EL (cell line): ENCODE measurements at places on chromosomes 2 and 18.

- DNase-seq, result no peak
Observed at GRCh38 chr18:31482051-31482450, 15.9 kb upstream of the DSG2 start.

DNA sequence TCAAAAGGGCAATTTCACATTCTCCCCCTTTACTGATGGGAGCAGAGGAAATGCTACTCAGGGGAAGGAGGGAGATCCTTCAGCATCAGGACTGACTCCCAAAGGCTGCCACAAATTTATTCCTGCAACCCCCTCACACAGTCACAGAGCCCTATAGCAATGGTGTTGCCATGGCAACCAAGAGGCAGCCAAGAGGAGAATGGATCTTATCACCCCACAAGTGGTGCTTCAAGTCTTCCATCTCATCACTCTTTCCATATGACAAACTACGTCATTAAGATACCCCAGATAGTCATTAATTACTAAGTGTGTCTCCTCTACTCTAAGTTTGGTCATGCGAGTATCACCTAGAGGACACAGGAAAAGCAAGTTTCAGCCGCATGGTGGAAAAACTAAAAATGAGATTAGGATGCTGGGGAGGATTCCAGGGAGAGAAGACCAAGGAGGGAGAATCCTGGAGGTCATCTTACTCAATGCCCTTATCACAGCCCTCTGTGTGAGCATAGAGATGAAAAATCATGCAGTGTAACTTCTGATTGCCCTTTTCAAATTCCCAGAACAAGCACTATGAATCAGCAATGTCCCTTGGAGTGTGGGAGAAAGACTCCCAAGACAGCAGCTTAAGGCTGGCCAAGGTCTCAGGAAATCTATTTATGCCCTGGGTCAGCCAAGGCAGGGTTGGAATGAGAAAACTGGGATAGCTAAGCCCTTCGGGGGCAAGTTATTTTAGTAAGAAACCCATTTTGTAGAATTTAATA, 885.7 kb upstream of the KLHL29 start:
- DNase-seq, result no peak

- DNase-seq, result no peak
Observed at GRCh38 chr18:27143580-27144287, 41.4 kb downstream of the CHST9 start.

GRCh38 chr2:74001781-74002504, 17.2 kb downstream of the TET3 start:
- no peak for DNase-seq

- DNase-seq, result peak; percentile 38
Observed at GRCh38 chr2:128638341-128639119, 319.9 kb upstream of the HS6ST1 start.

GRCh38 chr2:101731221-101732054, 33.9 kb downstream of the MAP4K4 start:
- DNase-seq, result no peak

GRCh38 chr2:197885587-197885986, 81.2 kb downstream of the PLCL1 start:
- DNase-seq, result peak; percentile 17

- no peak for DNase-seq
Observed at GRCh38 chr18:8443505-8443904, 165.7 kb upstream of the RAB12 start.

GRCh38 chr2:145546091-145546490, 1026.2 kb upstream of the ZEB2 start:
- peak; percentile 14 for DNase-seq

GRCh38 chr18:58275176-58275575, 231.2 kb downstream of the NEDD4L start:
- DNase-seq, result no peak

GRCh38 chr18:7856733-7857132, 289.6 kb downstream of the PTPRM start:
- DNase-seq, result peak; percentile 41

- no peak for DNase-seq
Observed at GRCh38 chr2:7567646-7568045, 650.4 kb downstream of the RNF144A start.

GRCh38 chr2:195756218-195756942, 99.4 kb downstream of the SLC39A10 start:
- peak; percentile 21 for DNase-seq

GRCh38 chr2:172231508-172231907, 128.8 kb upstream of the DLX2 start:
- no peak for DNase-seq

- DNase-seq, result no peak
Observed at GRCh38 chr2:187168720-187169713, 279.0 kb downstream of the CALCRL start.

GRCh38 chr18:2971741-2972552, 41.0 kb downstream of the LPIN2 start:
- no peak for DNase-seq

GRCh38 chr2:236010920-236011685, 157.1 kb downstream of the GBX2 start:
- no peak for DNase-seq

DNA sequence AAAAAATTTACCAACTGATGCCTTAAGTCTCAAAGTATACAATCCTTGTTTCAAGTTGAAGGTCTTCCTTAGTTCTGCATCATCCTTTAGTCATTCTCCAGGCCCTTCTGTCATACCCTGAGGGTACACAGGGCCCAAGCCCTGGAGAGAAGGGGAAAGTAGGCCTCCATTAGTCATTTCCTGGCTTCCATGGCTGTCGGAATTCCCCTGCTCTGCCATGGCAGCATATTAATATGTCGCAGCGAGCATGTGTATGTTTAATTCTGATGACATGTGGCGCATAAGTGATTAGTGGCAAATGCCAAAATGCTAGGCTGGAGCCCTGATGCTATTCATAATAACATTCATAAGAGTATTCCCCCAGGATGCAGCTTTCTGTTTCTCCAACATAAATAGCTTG, 22.1 kb downstream of the GPR39 start:
- DNase-seq, result peak; percentile 98

GRCh38 chr18:154151-154550, 4.2 kb upstream of the USP14 start:
- DNase-seq, result peak; percentile 23

DNA sequence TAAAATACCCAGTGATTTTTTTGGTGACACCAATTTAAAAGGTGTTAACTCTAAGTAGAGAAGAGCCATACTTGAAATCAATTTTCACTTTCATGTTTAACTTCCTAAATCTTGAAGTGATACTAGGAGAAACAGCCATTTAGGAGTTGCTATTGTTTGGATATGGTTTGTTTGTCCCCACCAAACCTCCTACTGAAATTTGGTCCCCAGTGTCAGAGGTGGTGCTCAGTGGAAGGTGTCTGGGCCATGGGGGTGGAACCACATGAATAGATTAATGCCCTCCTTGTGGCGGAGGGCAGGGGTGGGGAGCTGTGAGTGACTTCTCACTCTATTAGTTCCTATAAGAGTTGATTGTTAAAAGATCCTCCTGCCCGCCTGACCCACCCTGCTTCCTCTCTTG, 377.9 kb downstream of the DLGAP1 start:
- no peak for DNase-seq

GRCh38 chr2:223725494-223725893, 111.9 kb downstream of the AP1S3 start:
- DNase-seq, result peak; percentile 98

GRCh38 chr2:150732064-150732463, 244.6 kb upstream of the RND3 start:
- peak; percentile 55 for DNase-seq

- peak; percentile 25 for DNase-seq
Observed at GRCh38 chr2:108377401-108377800, 353 bp upstream of the SULT1C4 start.

GRCh38 chr2:26493566-26493965, 15.6 kb upstream of the OTOF start:
- DNase-seq, result no peak

DNA sequence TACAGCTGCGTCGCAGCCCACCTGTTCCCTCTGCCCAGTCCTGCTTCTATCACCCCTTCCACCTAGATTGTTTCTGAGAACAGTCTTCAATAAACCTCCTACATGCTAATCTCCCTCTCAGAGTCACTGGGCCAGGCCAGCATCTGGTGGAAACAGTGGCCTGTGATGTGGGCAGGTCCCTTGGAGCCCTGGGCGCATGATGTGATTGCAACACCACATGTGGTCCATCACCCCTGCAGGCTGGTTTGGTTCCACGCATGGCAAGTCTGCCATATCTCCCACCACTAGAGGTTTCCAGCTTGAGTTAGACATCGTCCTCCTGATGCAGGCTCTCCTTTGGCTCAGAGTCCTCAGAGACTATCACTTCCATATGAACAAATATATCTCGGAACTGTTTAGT, 83.5 kb downstream of the PRKCE start:
- no peak for DNase-seq

GRCh38 chr2:65790676-65790935, 358.2 kb upstream of the SPRED2 start:
- DNase-seq, result no peak

DNA sequence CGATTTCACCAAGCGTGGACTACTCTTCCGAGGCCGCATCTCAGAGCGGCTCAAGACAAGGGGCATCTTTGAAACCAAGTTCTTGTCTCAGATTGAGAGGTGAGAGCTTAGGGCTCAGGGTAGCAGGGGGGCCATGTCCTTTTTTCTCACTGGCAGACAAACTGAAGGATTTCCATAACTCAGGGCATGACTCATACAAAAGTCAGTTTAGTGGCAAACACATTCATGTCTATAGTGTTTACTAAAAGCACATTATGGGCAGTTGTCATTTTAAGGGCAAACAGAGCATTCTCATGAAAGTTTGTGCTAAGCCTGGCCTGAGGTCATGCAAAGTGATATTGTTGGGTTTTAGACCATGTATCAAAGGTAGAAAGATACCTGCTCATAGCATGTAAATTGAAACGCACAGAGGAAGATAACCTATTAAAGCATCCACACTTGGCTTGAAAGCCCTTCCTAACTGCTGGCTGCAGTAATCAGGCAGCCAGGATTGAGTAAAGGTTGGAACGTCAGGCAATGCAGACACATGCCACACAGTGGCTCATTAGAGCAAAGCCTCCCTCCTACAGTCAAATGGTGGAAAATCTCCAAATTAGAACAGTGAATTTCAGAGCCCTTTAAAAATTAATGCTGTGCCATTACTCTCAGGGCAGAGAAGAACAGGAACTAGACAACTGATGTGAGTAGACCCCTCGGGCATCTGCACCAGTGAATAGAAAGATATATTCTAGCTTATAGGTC, 54.2 kb downstream of the HK2 start:
- DNase-seq, result peak; percentile 68

- no peak for DNase-seq
Observed at GRCh38 chr2:129103936-129104878, 785.5 kb upstream of the HS6ST1 start.

DNA sequence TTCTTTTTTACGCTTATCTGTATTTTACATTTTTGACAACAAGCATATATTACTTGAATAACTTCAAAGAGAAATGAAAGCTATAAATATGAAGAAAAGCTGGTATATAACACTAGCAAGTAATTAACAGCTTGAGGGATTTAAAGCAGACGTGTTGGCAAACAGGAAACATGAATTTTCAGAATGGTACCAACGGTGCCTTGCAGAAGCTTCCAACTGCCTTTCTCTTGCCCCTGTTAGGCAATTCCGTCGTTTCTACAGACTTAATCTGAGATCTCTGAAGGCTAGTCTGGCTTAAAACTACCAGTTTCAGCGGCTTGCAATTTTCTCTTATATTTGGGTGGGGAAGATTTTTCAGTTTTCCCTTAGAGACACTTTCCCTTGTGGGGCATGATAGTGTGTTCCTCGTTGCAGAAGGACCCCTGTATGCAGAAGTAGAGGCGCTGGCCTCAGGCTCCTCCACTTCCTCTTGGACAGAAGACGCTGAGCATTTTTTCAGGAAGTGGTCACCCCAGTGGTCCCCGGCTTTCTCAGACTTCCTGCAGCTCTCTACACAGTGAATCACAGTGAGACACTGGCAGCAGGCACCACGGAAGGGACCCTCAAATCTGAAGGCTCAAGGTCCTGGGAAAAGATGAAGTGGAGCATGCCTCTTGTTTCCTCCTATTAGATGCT, 56.2 kb upstream of the SLC16A14 start:
- peak; percentile 31 for DNase-seq

DNA sequence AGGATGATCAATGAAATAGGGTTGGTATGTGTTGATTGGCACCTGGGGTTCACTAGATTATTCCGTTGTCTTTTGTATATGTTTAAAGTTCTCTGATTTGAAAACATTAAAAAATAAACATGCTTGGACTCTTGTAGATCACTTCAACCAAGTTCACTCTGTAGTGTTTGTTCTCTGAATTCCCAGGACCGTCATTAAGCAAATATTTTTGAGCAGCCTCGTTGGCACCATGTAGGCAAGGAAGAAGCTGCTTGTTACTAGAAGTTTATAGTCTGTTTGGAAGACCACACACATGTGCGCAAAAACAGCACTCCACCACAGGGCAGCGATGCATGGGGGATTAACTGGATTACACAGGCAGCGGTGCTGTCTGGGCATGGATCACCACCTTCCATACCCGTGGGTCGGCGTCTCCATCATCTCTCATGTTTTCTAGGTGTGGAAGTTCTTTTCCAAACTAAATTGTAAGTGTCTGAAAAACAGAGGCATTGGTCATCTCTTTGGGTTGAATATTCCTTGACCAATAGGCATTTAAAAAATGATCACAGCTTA, 212.2 kb downstream of the FHOD3 start:
- DNase-seq, result no peak

GRCh38 chr18:4017480-4017879, 437.6 kb downstream of the DLGAP1 start:
- peak; percentile 6 for DNase-seq

GRCh38 chr2:235034265-235035118, 82.7 kb downstream of the SH3BP4 start:
- no peak for DNase-seq

- DNase-seq, result no peak
Observed at GRCh38 chr18:2680216-2680792, 24.8 kb downstream of the SMCHD1 start.

- DNase-seq, result no peak
Observed at GRCh38 chr18:42533009-42533575, 578.1 kb downstream of the PIK3C3 start.

GRCh38 chr2:76450024-76450475, 739.3 kb upstream of the GCFC2 start:
- no peak for DNase-seq

GRCh38 chr2:30673127-30673526, 134.1 kb downstream of the CAPN13 start:
- DNase-seq, result no peak

DNA sequence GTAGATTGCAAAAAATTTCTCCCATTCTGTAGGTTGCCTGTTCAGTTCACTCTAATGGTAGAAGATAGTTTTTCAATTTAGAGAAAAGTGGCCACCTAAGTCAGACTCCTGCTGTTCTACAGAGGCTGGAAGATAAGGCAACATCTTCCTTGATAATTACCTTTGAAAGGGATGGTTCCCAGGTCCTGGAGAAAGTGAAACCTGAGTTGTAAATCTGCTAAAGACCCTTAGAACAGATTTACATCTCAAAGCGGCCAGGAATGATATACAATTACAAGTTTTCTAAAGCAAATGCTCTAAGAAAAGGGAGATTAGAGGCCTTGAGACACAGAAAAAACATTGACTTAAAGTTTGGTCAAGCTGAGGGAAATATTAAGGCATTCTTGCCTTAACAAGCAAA, 1350.2 kb upstream of the FAM98A start:
- DNase-seq, result no peak
